ENCODE measurements at places on chromosomes 2 and 18. TPM values are rescaled to one million over a fixed set of nuclear protein-coding genes. Genes with fewer than 3 reads are reported as not detected.

DNA sequence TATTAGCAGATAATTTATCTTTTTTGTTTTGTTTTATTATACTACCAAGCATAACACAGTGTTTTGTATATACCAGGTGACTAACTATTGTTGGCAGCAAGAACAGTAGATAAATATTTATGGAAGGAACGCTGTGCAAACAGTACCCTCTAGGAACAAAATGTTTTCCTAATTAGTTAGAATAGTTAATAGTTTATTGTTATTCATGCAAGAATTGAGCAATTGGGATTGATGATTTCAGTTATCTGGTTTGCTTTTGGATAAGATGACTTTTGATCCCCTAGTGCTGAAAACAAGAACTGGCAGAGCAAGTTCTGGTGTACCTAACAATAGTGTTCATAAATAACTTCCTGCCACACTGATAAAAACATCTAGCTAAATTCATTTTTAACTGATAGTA, 323.3 kb downstream of the TGIF1 start:
- H3K36me3 ChIP-seq: no peaks in the 10 kb centered on the region
- peak overlapping the region; percentile 77 for H3K27ac ChIP-seq
- no peak for DNase-seq
- H3K27me3 ChIP-seq: no peaks in the 10 kb centered on the region

GRCh38 chr2:18430996-18431748, 129.3 kb downstream of the RDH14 start:
- H3K27ac ChIP-seq: no peak overlapping the region
- H3K27me3 ChIP-seq: no peaks in the 10 kb centered on the region
- no peak overlapping the region for H3K4me3 ChIP-seq
- H3K4me1 ChIP-seq: peaks cover under 1% of the 10 kb centered on the region
- DNase-seq: no peak

GRCh38 chr18:29078273-29078672, 901.3 kb upstream of the CDH2 start:
- no peaks in the 10 kb centered on the region for H3K27me3 ChIP-seq
- no peak for DNase-seq
- no peaks in the 10 kb centered on the region for H3K4me1 ChIP-seq
- H3K36me3 ChIP-seq: no peaks in the 10 kb centered on the region

GRCh38 chr18:39990540-39990939, 1964.5 kb upstream of the PIK3C3 start:
- DNase-seq: no peak
- no peak overlapping the region for H3K27ac ChIP-seq
- no peaks in the 10 kb centered on the region for H3K36me3 ChIP-seq
- no peaks in the 10 kb centered on the region for H3K4me1 ChIP-seq
- H3K4me3 ChIP-seq: no peak overlapping the region
- H3K27me3 ChIP-seq: no peaks in the 10 kb centered on the region

- no peaks in the 10 kb centered on the region for H3K36me3 ChIP-seq
- no peak overlapping the region for H3K27ac ChIP-seq
- no peak overlapping the region for H3K4me3 ChIP-seq
- no peak for DNase-seq
Measured at GRCh38 chr2:138794724-138795123, 14.5 kb upstream of the NXPH2 start.

DNA sequence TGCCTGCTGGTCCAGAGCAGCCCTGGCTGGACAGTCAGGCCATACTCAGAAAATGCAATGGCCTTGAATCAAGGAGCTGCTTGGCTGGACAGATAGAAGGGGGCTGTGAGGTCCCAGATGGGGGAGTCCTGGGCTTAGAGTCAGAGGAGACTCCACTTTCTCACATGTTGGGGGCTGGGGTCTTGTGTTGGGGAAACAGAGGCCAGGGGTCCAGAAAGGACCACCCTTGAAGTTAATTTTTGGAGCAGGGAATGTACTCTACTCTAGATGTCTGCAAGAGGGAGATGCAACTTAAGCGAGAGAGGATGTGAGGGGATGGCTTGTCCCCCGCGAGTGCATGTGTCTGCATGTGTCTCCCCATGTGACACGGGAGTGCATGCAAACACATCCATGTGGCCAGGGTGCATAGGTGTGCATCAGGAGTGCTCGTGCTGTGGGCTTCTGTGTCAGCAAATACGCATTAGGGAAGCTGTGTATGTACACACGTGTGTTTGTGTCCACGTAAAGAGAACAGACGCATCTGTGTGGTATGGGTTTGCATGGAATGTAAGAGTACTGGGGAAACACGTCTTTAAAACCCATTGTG, 303.2 kb downstream of the MYCN start:
- no peaks in the 10 kb centered on the region for H3K4me1 ChIP-seq
- no peaks in the 10 kb centered on the region for H3K36me3 ChIP-seq
- no peak overlapping the region for H3K4me3 ChIP-seq

DNA sequence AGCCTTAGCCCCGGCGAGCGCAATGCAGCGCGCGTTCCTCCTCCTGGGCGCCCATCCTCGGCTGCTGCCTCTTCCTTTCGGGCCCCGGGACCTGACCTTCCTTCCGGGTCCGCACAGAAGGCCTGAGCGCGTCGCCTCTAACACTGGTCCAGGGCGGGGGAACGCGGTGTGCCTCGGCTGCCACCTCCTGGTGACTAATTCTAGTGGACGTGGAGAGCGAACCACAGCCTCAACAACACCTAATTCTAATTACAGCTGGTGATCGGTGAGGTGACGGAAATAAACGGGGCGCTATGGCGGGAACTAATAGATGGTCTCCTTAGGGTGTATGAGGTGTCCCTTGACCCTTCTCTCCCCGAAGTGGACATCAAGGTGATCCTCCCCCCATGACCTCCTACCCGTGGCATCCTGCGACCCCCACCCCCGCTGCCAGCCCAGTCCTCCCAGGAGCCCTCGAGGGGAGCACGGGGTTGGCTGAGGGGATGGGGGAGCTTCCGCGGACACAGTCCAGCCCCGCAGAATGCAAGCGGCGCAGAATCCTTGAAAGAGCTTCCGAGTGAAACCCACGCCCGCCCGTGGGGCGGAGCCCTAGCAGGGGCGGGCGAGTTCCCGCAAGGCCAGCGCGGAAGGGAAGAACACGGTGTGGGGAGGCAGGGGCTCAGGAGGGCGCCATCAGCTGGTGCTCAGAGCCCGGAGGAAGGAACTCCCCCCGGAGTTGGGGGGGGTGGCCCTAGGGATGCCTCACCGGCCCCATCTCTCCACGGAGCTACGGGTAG, 12.8 kb upstream of the HMSD start:
- H3K4me1 ChIP-seq: peaks cover 8% of the 10 kb centered on the region
- H3K4me3 ChIP-seq: peak overlapping the region; percentile 52
- DNase-seq: peak; percentile 67
- H3K36me3 ChIP-seq: no peaks in the 10 kb centered on the region
- peaks cover 2% of the 10 kb centered on the region for H3K27me3 ChIP-seq
- H3K27ac ChIP-seq: no peak overlapping the region

- H3K4me3 ChIP-seq: no peak overlapping the region
- H3K4me1 ChIP-seq: no peaks in the 10 kb centered on the region
- no peaks in the 10 kb centered on the region for H3K27me3 ChIP-seq
- no peak overlapping the region for H3K27ac ChIP-seq
- DNase-seq: no peak
- H3K36me3 ChIP-seq: no peaks in the 10 kb centered on the region
Measured at GRCh38 chr2:157305723-157306110, 19.9 kb downstream of the ERMN start.

DNA sequence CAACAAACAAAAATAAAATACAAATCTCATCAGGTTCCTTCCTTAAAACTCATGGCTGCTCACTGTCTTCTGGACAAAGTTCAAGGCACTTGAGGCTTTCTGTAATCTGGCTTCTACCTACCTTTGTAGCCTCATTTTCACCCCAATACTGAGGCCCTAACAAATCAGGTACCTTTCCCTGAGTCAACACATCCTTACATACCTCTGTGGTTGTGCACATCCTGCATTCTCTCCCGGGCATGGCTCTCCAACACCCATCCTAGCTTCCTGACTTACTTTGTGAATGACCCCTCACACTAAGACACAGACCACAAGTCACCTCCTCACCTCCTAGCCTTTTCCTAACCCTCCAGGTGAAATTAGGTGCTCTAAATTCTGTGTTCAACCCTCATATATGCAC, 190.9 kb downstream of the PID1 start:
- no peaks in the 10 kb centered on the region for H3K36me3 ChIP-seq
- no peak overlapping the region for H3K4me3 ChIP-seq
- no peak for DNase-seq
- H3K27me3 ChIP-seq: no peaks in the 10 kb centered on the region
- H3K27ac ChIP-seq: no peak overlapping the region
- no peaks in the 10 kb centered on the region for H3K4me1 ChIP-seq

The TTLL4 gene
- total RNA-seq: 41.0 TPM

The LYPD1 gene
- total RNA-seq: 76.6 TPM

The HNMT gene
- total RNA-seq: 13.4 TPM
